ENCODE measurements at places on chromosomes 1 and 21.
A peak's percentile ranks its signal among the peaks of the same experiment; 100 is the strongest.

DNA sequence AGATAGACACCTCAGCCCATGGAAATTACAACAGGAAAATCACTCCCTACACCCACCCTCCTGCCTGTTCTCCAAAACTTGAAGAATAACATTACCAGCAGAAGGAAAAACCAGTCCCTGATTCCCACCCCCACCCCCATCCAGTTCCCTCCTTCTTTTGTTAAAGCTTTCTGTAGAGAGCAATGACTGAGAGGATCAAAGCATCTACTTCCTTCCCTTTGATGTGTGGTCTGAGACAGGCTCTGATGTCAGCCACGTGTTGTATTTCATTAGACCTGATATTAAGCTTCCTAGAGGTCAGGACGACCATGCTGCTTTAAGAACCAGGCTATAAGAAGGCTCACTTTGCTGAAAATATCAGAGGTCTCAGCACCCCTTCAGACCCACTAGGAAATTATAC lies 73.9 kb upstream of the HAO2 start:
- DNase-seq, result no peak

- DNase-seq, result no peak
Measured at GRCh38 chr1:171988243-171988885, 147.1 kb downstream of the DNM3 start.

GRCh38 chr21:35473496-35473895 lies 424.4 kb upstream of the RUNX1 start:
- no peak for DNase-seq

DNA sequence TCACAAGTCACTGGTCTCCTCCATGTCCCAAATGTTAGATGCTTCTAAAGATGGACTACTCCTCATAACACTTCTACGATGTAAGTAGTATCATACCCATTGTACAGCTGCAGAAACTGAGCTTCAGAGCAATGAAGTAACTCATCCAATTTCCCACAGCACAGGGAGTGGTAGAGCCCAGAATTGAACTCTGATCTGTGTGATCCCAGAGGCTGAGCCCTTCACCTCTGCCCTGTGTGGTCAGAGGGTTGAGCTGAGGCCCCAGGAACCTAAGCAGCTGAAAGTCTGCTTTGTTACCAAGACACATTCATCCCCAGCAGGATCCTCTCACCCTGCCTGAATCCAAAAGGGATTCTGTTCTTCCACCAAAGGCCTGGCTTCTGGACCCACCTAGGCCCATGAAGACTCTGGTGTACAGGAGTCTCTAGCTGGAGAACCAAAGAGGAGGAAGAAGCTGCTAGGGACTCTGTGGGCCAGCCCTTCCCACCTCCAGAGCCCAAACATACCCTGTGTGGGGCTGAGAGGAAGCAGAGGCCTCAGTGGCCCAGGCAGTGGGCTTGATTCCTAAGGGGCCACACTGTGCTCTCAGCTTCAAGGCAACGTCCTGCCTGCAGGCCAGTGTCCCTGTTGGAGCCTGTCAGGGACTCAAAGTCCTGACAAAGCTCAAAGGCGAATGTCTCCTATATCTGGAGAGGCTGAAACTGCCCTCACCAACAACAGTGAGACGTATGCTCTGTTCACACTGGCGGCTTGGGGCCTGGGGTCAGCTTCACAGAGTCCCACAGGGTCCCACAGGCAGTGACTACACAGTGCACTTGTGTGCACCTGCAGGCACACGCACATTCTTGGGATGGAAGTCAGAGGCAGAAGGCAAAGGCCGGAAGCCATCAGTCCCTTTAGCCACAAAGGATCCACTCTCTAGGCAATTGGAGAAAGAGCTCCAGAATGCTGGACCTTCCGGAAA lies 40.4 kb upstream of the SLC30A1 start:
- no peak for DNase-seq

DNA sequence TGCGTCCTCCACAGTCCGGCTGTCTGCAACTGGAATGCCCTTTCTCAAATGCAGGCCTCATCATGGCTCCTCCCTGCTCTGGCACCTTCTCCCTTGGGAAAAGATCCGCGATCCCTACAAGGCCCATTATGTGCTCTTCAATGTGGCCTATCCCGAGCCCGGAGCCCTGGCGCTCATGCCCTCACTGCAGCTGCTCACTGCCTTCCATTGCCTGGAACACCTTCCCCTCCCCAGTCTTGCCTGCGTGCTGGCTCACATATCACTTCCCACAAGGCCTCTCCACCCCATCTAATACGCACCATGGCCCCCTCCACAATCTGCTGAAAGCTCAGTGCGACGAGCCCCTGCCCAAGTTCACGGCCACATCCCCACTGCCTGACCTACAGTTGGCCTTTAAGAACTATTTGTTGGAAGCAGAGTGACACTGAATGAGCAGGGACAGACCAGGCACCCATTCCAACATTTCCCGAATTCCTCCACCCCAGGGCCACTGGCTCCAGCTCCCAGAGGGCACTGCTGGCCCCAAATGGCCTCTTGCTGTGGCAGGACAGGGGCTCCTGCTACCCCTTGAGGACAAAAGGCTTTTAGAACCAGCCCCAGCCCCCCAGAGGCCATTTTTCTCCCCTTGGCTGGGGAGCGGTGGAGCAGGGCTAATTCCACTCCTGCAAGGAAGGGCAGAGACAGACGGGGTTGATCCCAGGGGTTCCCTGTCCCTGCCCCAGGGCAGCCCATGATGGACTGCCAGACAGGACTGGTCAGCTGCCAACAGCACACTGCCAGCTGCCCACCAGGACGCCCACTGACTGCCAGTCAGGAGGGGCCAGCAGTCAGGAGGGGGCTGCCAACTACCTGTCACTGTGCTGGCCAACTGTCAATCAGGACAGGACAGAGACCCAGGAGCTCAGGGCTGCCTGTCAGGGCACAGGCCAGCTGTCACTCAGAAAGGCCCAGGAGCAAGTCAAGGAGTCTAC lies 64.8 kb downstream of the DHRS3 start:
- peak; percentile 68 for DNase-seq

DNA sequence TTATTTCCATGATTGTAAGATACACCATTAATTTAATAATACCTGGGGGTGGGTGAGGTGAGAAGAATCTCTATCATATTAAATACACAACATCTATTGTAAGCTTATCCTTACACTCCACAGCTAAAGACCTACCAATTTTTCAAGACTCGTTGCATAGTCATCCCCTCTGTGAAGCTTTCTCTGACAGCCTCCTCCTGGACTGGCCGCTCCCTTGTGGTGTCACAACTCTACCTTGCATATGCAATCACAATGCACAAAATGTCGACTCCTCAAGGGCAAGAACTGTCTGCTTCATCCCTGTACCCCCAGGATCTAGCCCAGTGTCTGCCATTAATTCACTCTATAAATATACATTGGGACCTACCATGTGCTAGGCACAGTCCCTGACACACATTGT lies 2.4 kb upstream of the PTGFRN start:
- DNase-seq, result no peak

DNA sequence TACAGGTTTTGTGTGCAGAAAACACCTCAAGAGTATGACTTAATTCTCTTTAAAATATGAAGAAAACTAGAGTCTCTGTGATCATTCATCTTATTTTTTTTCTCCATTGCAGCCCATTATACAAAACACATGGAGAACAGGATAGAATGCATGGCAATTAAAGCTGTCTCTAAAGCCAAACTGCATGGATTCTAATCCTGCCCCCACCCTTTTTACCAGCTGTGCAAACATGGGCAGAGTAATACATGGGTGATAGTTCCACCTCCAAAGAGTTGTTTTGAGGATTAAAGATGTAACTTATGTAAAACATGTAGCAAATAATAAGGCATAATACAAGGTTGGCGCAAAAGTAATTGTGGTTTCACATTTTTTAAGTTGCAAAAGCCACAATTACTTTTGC lies 114.4 kb downstream of the CLEC20A start:
- DNase-seq, result no peak

DNA sequence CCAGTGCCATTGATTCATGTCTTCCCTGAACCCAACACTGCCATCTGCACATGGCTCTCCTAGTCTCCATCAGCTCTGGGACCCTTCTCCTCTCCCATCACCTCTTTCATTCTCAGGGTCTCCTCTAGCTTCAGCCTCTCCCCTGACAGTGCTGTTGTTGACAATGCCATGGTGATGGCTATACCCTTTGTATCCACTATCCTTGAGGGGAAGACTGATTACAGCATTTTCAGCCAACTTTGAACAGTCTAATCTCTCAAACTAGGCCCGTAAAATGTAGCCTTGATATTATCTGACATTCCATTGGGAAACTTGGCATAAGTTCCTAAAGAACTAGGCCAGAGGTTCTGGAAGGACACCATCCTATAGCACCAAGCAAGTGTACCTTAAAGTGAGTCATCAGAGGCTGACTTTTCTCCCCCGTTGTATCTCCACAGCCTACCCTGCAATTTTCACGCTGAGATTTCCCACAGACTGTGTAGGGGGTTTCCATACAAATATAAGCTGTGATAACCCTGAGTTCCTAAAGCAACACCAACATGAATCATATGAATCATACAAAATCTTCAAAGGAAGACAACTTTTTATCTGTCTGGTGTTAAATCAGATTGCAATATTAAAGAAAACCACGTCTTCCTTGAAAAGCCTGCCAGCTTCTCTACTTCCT lies 5.8 kb downstream of the HAO2 start:
- no peak for DNase-seq

DNA sequence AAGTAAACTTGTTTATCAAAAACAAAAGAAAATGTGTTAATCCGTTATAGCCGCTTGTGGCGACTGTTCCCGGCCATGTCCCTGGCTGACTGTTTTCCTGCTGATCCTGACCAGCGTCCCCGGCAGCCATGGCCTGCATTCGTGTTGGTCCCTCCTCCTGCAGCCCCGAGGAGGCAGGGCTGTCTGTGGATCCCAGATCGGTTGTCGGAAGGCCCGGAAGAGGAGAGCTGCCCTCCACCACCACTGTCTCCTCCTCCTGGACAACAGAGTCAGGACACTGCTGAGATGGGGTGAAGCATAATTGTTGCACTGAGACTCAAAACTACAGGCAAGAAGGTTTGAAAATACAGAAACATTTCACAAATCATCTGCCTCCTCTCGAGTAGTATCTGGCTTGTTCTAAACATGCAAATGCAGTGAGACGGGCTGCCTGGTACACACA lies 3.6 kb upstream of the MXRA8 start:
- peak; percentile 94 for DNase-seq

DNA sequence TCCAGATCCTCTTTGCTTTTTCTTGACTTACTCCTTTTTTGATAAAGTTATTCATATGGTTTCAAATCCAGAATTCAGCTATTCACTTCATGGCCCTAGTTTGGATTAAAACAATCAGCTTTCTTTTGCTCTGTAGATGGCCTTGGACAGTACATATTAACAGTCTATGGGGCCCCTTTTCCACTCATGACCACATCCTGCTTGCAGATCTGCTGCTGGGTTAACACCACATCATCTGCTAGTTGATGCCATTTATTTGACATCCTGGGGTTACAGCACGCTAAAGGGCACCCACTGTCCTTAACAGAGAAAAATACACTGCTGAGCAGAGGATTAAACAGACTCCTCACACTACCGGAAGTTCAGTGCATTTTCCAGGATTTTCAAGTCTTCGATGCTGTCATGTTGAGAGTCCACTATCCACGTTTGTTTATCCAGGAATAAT lies 941 bp upstream of the IFI16 start:
- no peak for DNase-seq

DNA sequence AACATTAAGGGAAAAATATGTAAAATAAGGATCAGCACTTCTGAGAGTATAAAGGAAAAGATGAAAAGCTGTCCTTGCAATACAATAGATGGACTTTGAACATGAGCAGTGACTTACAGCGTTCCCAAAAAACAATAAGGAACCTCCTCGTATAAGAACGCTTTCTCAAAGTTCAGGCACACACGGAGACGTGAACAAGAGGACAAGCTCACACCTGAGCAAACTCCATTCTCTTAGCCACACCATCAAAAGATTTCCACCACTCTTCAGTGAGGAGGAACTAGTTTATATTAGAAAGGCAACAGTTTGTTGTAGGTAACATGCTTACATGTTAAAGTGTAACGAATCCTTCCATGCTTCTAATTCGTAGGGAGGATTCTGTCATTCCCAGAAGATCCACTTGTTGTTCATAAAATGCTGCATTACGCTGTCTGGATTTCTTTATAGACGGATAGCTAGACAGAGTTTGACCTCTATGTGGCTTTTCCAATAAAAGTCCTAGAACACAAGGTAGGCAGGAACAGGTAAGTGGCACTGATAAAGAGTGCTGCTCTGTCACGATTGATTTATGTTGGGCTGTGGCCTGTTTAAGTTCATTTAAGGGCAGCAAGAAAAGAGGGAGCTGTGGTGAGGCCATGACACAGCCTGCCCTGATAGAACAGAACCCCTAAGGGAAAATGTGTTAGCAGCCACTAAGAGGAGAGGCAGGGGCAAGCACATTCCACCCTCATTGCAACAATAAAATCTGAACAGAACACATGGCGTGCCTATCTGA lies 37.0 kb upstream of the ATP1A1 start:
- DNase-seq, result no peak

DNA sequence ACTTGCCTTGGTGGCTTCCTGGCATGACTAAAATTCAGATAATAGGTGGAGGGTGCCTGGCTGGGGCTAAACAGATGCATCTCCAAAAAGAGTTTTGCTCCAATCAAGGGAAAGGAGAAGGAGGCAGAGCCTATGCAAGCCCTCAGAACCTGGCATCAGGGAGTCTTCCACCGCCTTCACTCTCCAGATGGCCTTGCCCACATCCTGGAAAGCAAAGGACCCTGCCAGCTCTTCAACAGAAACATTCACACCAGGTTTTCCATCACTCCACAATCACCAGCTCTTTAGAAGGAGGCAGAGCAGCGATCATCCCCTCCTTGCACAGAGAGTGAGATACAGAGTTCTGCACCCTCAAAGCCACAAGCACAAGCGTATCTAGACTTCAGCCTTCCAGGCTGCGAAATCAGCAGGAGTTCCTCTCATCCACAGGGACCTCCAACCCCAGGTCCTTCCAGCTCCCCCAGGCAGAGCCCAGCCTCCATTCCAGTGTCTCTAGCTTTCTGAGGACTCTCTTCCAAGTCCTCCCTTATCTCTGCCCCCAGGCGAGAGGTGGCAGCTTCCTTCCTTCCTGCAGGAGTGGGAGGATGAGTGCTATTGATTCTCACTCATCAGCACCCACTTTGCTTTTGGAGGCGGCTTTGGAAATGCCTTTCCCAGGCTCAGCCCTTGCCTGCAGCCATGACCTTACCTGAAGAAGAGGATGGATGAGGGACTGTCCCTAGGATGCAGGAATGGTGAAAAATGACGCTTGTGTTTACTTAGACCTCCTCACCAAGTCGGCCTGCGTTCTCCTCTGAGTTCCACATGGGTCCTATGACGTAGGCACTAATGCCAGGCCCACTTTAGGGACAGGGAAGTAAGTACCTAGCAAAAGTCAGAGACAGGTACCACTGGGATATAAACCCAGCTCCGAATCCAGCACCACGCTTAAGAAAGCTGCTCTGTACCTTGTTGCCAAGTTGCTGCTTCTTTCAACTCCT lies 75.4 kb downstream of the RIPK4 start:
- DNase-seq, result no peak

GRCh38 chr1:236560213-236560771 lies 36.5 kb downstream of the LGALS8 start:
- no peak for DNase-seq

All from osteoblast (primary cell).